ENCODE measurements at places on chromosomes 4 and X. TPM values are rescaled to one million over a fixed set of nuclear protein-coding genes. Genes with fewer than 3 reads are reported as not detected.
A peak's percentile ranks its signal among the peaks of the same experiment; 100 is the strongest.

Gene ZNF630
- total RNA-seq, result 1.3 TPM

Gene GAGE12F
- total RNA-seq, result not detected

GRCh38 chrX:150062292-150063137 is 124.2 kb upstream of the EOLA2 start:
- DNase-seq, result no peak

GRCh38 chrX:75155447-75155826 is 646 bp downstream of the ABCB7 start:
- peak; percentile 5 for DNase-seq

GRCh38 chr4:123856689-123857545 is 460.3 kb downstream of the SPRY1 start:
- no peak for DNase-seq

Gene PPEF2
- total RNA-seq, result not detected

Gene ADAM29
- 1.2 TPM for total RNA-seq

Gene CDKL2
- total RNA-seq, result 0.15 TPM
